NCI-H69 (cell line): ENCODE measurements at places on chromosomes 6 and 20.

DNA sequence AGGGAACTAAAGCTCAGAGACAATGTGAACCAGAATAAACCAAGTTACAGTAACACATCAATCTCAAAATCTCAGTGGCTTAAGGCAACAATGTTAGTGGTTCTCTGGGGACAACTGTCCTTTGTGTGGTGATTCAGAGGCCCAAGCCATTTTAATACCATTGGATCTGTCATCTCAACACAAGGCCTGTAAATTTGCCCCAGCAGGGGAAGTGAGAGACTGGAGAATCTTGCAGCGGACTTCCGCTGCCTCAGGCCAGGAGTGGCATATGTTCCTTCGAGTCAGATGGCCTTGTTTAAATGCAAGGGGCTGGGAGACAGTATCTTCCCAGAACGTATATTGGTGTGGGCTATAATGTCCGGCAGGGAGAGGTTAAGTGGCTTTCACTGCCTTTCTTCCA, 126.0 kb downstream of the CD83 start:
- DNase-seq: peak; percentile 80

GRCh38 chr20:51067792-51068191, 44.9 kb upstream of the KCNG1 start:
- DNase-seq: no peak

DNA sequence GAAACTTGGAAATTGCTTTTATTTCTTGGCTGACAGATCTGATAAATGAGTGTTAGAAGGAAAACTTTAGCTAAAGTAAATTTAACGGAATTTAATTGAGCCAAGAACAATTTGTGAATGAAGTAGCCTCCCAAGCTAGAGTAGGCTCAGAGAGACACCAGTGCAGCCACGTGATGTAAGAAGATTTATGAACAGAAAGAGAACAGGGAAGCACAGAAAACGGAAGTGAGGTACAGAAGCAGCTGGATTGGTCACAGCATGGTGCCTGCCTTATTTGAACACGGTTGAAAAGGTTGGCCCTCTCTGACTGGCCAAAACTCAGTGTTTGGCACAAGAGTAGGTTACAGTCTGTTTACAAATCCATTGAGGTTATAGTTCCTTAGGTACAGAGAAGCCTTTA, 29.5 kb upstream of the IFNGR1 start:
- DNase-seq: peak; percentile 59

- no peak for DNase-seq
These were observed 45.5 kb downstream of the EIF2S2 start for GRCh38 chr20:34066476-34067090.

DNA sequence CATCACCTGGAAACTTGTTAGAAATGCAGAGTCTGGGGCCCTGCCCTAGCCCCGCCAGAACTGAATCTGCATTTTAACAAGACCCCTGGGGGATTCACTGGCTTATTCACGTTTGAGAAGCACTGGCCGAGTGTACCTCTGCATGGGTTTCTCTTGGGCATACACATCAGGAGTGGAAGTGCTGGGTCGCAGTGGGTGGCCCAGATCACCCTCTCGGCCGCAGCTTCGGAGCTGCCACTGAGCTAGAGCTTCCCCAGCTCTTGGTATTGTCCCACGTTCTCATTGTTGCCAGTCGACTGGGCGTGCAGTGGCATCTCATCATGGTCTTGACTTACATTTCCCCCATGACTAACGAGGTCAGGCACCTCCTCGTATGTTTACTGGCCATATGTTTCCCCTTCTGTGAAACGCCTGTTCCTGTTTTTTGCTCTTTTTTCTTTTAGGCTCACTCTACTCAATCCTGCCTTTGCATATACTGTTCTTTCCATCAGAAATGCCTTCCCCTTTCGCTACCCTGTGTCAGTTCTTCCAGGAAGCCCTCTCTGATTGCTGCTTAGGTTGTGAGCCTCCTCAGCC, 3.0 kb upstream of the DLGAP4 start:
- peak; percentile 44 for DNase-seq

GRCh38 chr6:55180258-55180657, 5.9 kb downstream of the HCRTR2 start:
- no peak for DNase-seq

DNA sequence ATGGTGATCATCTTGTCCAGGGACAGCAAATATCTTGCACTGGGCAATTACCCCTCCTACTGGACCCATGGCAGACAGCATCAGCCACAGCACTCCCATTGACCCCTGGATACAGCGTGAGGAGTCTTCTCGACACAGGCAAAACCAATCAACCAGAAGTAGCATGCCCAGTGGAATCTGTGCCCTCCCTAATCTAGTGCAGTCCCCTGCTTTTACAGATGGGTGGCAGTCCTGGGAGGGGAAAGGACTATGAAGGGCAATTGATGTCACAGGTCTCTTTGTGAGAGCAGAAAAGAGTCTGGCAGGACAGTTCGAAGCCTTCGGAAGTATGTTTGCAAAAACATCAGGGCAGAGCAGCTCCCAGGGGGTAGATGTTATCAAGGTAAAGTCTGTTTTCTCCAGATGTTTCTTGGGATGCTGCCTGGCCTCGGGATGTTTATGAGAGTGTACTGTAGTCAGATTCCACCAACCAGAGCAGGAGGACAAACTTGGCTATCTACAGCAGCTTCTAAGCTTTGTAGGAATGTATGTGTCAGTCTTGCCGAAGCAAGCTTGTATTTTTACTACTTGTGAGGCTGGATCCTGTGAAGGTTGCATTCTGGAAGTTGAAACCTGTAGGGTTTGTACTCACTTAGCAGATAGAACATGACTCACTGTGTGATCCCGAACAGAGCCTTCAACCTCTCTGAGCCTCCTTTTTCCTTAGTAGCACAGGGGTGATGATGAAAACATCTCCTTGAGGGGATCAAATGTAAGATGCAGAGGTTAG, 63.0 kb upstream of the MYL9 start:
- DNase-seq: no peak

DNA sequence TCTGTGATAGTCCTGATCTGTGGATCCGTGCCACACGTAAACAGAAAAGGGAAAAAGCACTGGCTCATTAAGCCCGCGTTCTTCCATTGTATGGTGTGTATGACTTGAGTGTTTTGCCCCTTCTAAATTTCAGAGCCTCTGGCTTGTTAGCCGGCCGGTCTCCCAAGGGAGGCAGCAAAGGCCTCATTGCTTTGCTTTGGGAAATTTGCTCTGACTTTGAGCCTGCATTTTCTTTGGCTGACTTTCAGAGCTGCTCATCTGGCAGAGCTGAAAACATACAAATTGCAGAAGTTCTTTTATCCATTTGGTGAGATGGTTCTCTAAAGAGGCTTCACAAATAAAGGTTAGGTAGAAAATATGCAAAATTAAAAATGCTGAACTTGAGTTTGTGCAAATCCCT, 123.0 kb downstream of the UTRN start:
- DNase-seq: no peak

DNA sequence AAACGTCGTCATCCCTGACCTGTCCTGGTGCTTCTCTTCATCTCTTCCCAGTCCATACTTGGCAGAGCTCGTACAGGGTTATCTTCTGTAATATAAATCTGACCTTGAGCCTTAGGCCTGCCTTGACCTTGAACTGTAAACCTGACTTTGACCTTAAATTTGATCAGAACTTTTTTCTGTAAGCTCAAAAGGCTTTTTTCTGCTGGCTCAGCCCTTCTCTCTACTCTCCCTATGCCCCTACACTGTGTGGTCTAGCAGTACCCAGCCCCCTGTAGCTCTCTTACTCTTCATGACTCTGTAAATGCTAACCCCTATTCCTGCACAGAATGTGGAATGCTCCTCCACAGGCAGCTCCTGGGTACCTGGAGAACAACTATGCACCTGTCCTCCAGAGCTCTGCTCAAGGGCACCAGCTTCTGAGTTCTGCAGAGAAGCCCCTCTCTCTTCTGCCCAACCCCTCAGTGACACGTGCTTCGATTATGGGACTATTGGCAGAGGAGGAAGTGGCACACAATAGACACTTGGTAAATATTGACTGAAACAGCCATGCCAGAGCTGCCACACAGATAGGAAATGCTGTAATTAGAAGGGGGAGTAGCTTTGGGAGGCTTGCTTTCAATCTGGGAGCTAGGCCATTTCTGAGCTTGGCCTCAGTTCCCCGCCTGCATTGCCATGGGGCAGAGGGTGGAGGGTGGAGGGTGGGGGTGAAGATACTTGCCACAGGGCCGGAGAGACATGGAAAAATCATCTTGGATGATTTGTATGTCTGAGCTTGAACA, 15.4 kb downstream of the SNPH start:
- peak; percentile 81 for DNase-seq

- no peak for DNase-seq
These were observed 407.7 kb downstream of the CDH26 start for GRCh38 chr20:60365882-60366281.

GRCh38 chr6:7463785-7464184, 74.2 kb downstream of the RIOK1 start:
- DNase-seq: peak; percentile 91

DNA sequence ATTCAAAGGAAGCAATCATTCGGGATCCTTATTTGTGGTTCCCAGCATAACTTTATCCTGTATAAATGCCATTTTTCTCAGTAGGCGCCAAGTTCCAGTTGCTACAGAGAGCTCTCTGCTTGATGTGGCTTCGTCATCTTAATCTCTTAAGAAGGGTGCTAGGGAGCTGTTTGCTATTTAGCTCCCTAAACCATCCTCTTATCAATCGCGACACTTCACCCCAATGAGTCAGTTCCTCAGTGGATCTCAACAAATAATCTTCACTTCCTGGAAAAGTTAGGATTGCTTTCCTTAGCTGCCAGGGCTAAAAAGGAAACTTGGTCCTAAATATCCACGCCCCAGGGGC, 1.3 kb upstream of the NKAIN2 start:
- DNase-seq: no peak

DNA sequence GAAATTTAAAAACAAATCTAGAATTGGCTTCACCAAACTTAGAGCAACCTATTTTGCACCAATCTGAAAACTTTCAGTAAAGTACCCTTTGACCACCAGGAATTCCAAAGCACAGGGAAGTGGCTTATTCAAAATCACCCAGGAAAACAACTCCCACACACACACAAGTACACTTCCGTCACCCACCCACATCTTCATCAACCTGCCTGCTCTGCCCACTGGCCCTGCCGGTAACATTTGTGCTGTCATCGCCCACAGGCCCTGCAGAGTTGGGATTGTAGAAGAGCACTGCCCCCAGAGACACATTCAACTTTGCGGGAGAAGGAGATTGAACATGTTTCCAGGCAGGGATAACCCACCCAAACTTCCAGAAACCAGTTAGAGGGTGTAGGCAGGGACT, 19.3 kb upstream of the SCML4 start:
- DNase-seq: no peak

DNA sequence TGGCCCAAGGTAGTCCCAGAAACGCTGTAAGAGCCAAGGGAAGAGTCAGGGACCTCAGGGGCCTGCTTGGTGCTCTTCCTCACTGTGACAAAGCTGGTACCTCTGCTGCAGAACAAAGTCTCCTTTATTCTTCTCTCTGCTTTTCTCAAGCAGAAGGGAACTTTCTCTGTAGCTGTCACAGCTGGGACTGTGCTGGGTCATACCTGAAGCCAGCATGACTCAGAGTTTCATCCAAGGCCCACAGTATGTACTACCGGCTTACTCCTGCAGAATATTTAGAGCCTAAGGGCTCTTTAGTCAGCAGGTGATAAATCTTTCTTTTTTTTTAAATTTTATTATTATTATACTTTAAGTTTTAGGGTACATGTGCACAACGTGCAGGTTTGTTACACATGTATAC, 183.2 kb downstream of the TINAG start:
- no peak for DNase-seq

DNA sequence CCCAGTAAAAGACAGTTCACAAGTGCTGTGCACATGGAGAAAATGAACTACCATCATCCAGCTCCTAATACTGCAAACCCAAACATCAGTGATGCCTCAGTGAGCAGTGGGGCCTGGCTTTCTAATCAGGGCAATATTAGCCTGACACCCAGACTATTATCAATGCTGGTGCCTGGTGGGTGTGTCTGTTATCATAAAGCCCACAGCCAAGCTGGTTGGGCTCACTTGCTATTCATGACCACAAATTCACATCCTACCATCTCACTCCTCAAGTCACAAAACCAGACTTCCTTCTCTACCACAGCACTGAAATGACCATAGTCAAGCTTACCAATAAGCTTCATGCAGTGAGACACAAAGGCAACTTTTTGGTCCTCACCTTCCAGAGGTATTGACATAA, 180.8 kb upstream of the PLN start:
- no peak for DNase-seq

GRCh38 chr6:47375426-47375825, 65.7 kb upstream of the TNFRSF21 start:
- no peak for DNase-seq

DNA sequence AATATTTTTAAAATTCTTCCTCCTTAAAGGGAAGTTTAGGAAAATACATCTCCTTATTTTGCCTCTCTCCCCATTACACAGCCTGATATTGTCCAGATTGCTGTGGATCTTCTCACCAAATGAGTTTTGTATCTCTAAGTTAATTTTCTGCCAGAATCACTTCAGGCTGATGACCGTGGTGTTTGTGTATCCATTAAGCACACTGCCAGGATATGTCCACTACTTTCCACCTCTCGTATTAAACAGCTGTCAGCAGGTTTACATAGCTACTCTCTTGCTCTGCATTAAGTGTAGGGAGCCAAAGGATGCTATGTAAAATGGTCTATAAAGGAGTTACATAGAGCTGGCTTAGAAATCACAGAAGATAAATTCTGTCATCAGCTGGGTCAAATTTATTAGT, 201.1 kb downstream of the ZFAND3 start:
- peak; percentile 98 for DNase-seq

GRCh38 chr6:90068264-90068663, 174.0 kb downstream of the GJA10 start:
- no peak for DNase-seq

GRCh38 chr20:56212091-56212490, 36.4 kb upstream of the MC3R start:
- no peak for DNase-seq

DNA sequence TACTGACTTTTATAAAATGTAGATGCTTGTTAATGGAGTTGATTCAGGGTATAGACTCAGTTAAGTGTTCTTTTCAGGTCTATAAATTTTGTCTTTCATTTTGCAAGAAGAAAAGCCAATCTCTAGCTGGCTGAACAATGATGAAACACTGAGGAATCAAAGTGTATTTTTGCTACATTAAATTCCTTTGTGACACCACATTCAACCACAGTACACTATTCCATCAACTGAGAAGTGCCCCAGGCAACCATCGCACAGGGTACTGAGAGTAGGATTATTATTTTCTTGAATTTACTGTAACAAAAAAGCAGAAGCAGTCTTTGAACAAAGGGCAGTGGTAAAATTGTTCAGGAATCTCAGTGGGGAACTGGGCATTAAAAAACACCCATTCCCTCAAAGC, 83.6 kb downstream of the PREP start:
- DNase-seq: peak; percentile 50
